LHCN-M2 (cell line): ENCODE measurements at places on chromosomes 1 and 21.

DNA sequence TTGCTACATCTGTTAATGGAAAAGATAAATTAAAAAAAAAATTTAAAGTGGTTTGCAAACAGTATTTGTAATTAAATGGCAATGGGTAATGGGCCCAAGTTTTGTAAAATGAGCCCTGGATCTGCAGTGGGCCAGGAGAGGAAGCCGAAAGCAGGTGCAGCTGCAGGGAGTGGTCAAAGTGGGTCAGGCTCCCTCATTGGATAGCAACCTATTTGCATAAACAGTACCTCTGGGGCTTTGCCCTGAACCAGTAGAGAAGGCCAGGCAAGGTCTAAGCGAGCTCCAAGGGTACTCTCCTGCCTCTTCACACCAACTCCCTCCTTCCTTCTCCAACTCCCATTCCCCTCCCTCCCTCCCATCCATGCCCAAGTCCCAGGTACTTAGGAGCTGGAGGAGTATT, 138.9 kb downstream of the HMGB4 start:
- DNase-seq, result no peak

- DNase-seq, result no peak
These were observed 259.9 kb downstream of the ZNF648 start for GRCh38 chr1:181801617-181802016.

- DNase-seq, result peak; percentile 53
These were observed 80.6 kb upstream of the LAMC2 start for GRCh38 chr1:183105449-183105848.

DNA sequence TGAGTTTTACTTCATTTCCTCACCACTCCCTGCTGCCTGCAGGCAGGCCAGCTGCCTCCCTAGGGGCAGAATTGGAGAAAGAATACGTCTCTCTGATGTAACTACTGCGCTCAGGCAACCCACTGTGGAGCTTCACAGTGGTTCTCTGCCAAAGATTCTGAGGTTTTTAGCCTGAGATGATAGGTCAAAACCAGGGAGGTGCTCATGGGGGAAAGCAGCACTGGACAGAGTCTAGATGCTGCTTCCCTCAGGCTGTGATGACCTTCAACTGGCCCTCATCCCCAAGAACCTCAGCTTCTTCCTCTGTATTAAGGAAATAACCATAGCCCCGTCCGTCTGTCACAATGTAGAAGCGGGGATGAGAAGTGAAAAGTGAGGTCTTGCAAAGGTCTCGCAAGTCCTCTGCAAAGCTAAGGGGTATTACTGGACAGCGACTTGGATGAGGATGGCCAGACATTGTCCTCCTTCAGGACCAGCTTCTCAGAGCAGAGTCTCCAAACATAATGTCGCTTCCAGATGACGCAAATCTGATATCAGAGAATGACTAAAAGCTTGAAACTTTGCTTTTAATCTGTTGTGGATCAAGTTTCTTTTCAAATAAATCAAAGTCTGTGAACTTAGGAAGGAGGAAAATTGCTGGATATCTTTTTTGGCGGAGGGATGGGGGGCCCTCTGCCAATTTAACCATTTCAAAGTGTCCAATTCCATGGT, 65.9 kb upstream of the ATP5PO start:
- DNase-seq, result no peak

- DNase-seq, result peak; percentile 86
These were observed 67.5 kb downstream of the NVL start for GRCh38 chr1:224262373-224263054.

GRCh38 chr1:214331827-214332423, 51.0 kb downstream of the SMYD2 start:
- DNase-seq, result peak; percentile 50

DNA sequence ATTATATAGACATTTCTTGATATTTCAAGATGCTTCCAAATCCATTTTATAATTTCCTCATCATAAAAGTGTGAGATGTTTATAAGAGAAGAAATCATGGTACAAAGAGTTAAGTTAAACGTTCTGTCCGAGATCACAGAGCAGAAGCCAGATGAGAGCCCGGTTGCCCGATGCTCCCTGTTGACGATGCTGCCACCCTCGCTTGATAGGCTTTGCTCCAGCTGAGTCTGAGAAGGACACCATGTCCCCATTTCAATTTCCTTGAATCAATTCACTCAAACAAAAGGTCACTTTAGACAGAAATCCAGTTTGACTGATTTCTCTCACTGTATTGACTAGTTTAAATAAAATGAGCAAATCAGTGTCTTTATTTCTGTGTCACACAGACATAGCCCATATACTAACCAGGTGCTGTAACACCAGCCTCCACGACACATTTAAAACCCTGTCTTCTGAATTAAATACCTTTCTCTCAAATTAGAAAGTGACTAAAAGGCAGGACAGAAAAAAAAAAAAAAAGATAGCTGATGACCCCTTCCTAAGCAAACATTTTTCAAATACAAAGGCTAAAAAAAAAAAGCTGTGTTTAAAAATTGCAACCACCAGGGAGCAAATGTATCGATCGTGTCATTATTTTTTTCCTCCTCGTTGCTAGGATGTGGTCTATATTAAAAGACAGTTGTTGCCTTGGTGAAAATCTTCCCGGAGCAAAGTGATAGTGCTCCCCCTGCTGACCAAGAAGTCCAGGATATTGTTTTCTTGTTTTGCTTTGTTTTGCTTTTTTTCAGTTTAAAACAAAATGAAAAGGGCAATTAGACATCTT, 35.2 kb downstream of the DNASE2B start:
- DNase-seq, result peak; percentile 76
